ENCODE measurements at places on chromosomes 5 and 9.

- no peak for DNase-seq
Measured at GRCh38 chr9:37290366-37290939, 132.0 kb upstream of the GRHPR start.

DNA sequence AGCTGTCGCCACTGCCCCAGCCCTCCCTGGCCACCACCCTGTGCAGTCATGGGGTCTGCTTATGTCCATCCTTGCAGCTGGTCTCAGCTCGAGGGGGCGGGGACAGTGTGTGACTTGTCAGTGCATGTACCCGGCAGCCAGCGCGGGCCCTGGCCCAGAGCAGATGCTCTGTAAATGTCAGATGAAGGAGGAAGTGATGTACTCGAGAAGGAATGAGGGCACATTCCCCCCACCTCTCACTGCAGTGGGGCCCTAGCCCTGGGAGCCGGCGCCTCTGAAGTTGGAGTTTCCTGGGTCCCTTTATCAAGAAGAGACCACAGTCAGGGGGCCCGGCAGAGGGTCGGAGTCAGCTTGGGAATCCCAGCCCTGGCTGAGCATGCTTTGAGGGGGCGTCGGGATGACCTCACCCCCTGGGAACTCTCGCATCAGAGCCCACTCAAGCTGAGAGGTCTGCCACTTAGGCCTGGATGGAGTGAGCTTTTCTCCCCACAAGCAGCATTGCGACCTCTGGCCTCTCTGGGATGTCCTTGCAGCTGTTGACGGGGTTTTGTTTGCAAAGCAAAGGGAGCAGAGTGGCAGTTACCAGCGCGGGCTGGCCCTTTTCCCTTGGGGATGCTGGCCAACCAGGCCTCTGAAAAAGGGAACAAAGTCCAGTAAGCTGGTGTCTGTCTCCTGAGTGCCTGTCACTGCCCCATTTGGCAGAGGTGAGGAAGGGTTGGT lies 19.0 kb downstream of the NEURL1B start:
- DNase-seq, result no peak

- no peak for DNase-seq
Measured at GRCh38 chr9:134203224-134203623, 38.9 kb upstream of the RNU6ATAC start.

DNA sequence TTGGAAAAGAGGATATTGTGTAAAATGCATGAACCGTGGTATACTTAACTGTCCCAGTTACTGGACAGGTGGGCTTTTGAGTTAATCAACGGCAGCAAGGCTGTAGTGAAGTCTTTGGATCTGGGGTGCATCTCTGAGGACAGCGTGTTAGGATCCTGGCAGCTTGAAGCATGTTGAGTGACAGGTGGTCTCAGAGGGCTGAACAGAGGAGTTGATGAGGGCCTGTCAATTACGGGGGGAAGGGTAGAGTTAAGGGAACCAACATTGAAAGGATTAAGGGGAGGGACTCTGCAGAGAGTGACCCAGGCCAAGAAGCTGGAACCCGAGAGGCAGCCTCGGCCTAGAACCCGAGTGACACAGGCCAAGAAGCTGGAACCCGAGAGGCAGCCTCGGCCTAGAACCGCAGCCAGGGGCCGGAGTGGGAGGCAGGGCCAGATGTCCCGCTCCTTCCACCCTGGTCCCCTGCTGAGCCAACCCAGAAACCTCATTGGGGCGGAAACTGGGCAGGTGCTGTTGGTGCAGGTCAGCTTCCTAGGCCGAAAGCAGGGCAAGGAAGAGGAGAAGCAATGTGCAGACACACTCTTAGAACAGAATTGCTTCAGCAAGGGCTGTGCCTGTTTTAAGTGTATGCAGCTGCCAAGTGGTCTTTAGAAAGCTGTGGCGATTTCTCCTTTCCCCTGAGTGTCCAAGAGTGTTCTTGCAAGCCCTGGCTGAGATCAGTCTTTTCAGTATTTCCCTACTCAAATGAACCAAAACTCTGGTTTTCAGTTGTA lies 62.0 kb downstream of the ANKRD33B start:
- DNase-seq, result no peak

- no peak for DNase-seq
Measured at GRCh38 chr9:123005964-123006363, 27.5 kb upstream of the GPR21 start.

DNA sequence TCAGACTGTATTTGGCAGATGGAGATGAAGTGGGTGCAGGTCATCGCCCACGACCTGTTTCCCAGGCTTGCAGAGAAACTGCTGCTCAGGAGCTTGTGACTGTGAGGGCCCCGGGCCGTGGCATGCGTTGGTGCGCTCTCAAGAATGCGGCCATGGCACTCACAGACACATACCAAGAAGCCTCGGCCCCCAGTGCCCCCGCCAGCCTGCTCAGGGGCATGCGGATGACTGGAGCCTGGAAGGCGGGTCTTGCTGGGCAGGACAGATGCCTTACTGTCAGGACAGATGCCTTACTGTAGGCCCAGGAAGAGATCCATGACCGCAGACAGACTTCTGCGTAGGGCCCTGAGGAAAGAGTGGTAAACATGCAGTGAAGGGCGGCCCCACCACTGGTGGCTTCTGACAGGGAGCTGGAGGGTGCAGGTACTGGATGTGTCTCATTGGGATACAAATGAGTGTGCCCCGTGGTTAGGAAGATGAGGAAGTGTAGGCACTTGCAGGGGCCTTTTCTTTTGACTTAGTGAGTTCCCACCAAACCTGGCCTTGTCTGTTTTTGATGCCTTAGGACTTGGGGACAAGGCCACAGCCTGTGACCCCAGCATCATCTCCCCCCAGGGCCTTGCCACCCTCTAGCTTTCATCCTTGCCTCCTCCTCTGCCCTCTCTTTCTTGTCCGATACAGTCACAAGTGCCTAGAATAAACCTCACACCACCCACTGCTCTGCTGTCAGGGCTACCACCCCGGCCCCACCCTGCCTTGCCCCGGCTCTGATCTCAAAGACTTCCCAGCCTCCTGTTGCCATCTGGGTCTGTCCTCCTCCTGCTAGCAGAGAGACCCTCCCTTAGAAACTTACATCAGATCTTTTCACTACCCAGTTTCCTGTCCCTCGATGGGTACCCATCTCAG lies 68.8 kb upstream of the ABL1 start:
- no peak for DNase-seq

DNA sequence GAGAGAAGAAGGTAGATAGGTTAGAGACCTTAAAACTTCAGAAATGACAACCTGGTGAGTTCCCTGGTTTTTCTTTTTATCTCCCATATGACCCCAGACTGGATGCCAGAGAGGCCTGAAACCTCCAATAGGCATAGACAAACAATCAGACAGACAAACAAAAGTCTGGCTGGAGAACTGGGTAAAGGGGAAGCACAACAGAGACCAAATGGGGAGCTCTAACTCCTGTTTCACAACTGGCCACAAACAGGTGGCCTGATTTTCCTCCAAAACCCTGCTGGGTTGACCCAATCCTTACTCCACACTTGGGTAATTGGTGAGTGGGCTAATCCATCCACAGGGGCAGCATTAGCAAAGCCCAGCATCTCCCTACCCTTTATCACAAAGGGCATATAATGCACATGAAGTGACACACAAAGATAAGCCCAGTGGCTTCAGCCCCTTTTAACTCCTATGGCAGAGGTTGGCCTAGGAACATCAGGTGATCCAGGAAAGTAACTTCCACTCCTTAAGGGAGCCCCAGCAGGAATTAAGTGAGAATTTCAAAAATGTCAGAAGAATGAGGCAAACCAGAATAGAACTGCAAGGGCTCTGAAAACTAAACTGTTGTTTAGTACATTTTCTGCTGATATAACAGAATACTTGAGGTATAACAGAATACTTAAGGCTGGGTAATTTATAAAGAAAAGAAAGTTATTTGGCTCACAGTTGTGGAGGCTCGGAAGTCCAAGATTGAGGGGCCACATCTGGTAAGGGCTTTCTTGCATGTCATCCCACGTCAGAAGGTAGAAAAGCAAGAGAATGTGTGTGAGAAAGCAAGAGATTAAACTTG lies 60.9 kb upstream of the ROR2 start:
- DNase-seq, result no peak

DNA sequence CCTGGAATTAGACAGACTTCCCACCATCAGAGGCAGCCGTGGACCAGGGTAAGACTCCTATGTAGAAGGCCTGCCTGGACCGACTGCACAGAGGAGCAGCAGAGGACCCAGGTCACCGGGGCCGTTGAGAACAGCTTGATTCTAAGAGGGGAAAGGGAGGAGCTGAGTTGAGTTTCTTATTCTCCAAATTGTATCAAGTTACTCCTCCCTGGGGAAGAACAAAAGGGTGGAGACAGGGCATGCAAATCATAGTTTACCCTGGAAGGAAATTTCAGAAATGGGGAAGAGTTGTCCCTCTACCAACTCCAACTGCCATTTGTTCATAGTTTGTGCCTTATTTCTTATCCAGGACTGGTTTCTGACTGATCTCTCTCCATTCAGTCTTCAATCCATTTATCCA lies 20.9 kb upstream of the SLC31A2 start:
- DNase-seq, result no peak

- no peak for DNase-seq
Measured at GRCh38 chr5:111486055-111486454, 26.3 kb downstream of the STARD4 start.

- DNase-seq, result no peak
Measured at GRCh38 chr5:35838370-35839042, 18.2 kb upstream of the IL7R start.

DNA sequence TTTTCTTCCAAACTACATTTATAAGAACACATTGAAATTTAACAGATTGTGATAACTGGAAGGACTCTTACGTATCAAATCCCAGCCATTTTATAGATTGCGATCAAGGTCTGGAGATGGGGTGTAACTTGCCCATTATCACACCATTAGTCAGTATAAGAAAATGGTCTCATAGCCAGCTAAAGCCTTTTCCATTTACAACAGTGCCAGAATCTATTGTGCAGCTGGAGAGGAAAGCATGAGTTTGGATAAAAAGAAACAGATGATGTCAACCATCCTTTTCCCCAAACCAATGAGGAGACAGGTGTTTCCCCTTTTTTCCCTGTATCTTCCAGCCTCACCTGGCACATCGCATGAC lies 658.8 kb downstream of the ACTL7B start:
- no peak for DNase-seq

DNA sequence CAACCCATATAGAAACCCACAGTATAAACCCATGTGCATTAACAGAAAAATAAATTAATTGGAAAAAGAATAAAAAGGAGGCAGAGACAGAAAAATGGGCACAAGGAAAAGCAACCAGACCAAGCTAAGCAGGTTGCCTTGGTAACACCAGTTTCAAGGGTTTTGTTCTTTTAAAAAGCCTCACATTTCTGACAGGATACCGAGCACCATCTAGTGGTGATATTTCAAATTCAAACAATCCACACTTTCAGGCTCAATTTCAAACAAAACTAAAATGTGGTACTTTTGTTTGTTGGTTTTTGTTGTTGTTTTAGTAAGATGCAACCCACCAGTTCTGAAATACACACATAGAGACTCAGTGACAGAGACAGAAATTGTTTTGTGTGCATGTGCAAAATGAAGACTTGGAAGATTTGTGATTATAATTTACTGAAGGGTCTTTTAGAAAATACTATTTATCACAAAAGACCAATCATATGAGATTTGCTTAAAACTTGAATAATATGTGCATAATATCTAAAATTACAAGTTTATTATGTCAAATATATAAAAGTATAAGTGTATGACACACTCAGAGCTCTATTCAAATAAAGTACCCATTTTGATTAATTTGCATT lies 318.2 kb downstream of the SLCO4C1 start:
- no peak for DNase-seq

- no peak for DNase-seq
Measured at GRCh38 chr9:89375191-89375760, 57.0 kb downstream of the SECISBP2 start.

GRCh38 chr5:118006219-118006618 lies 982.1 kb downstream of the DTWD2 start:
- no peak for DNase-seq

GRCh38 chr9:83119873-83120272 lies 56.9 kb upstream of the RASEF start:
- DNase-seq, result no peak

DNA sequence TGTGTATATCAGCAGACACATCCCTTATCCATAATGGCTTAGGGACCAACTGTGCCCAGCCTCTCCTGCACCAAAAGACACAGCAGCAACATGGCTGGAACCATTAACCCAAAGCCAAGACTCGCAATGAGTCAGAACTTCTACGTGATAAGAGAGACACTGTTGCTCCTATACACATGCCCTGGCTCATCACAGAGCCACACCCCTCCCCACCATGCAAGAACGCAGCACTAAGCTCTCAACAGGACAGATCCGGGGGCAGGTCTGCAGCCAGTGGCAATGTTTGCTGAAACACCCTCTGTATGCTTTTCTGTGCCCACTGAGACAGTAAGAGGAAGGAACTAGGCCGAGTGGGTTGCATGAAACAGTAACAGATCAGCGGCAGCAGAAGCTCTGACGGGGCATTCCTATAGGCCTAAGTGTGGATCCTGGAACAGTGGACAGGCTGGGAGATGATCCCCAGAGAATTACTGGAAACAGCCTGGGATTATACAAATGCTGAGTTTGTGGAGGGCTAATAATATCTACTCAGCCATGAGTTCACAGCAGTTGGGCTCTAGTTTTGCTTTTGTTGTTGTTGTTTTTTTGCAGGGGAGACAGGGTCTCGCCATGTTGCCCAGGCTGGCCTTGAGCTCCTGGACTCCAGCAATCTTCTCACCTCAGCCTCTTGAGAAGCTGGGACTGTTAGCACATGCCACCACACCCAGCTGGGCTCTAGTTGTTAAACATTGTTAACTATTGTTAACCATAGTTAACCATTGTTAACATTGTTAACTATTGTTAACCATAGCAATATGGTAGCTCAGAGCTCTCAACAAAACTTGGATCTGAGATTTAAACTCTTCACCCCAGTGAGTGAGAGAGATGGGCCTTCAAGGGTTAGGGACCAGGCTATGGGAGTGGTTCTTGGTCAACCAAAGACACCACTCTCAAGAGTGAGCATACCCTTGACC lies 41.0 kb downstream of the B4GALT1 start:
- DNase-seq, result no peak

- DNase-seq, result peak; percentile 77
Measured at GRCh38 chr9:105447814-105448812, at the start of gene FSD1L. FSD1L (plus strand) TSS chr9:105448034; CDS start chr9:105448221, 187 bp downstream.

- no peak for DNase-seq
Measured at GRCh38 chr5:53201746-53202145, 92.2 kb upstream of the MOCS2 start.

Measured in activated T-cell treated with anti-CD3 and anti-CD28 coated beads, Interleukin-2, amount 50 U/mL, for 1 hour (primary cell).